Naive B cell (primary cell): ENCODE measurements at places on chromosomes 7 and 10.

- DNase-seq, result no peak
These were observed 4.7 kb downstream of the ATP5MF start for GRCh38 chr7:99461221-99461620.

GRCh38 chr7:5284304-5285281 is 1.9 kb downstream of the SLC29A4 start:
- peak; percentile 31 for DNase-seq

DNA sequence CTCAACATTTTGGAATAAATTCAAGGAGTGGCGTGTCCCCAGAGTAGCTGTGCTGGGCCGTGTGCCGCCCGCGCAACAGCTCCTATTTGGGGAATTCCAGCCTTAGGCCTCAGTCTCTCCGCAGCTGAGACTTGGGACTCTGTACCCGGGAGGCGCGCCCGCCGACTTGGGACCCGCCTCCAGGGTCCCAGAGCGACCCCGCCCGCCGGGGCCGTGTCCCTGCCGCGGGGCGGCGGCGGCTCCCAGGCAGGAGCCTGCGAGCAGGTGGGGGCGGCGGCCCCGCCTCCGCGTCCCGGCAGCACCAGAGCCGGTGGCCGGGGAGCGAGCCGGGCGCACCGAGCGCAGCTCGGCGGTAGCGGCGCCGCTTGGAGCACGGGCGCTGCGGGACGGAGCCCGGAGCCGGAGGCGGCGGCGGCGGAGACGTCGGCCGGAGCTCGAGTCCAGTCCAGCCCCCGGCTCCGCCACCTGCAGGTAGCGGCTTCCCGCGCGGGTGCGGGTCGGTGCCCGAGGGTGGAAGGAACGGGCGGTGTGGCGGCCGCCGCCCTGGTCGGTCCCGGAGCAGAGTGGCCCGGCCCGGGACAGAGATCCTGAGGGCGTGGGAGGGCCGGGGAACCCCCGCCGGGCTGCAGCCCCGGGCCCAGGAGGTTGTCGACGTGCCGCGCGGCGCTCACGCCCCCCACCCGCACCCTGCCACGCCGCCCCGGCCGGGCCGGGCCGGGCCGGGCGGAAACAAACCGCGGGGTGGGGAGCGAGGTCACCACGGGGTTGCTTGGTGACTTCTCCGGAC is at the start of gene WIPF3:
WIPF3 (plus strand) TSS at position 301 of the 787 bp plus-strand sequence. CDS start 28,217 bp downstream, outside the sequence.
- DNase-seq, result no peak

- DNase-seq, result no peak
These were observed 149.3 kb upstream of the DPP6 start for GRCh38 chr7:153902862-153903261.

- no peak for DNase-seq
These were observed 57.9 kb upstream of the ITGB1 start for GRCh38 chr10:33015761-33016547.

GRCh38 chr10:31121757-31122577 is 90.3 kb upstream of the ZNF438 start:
- DNase-seq, result no peak

DNA sequence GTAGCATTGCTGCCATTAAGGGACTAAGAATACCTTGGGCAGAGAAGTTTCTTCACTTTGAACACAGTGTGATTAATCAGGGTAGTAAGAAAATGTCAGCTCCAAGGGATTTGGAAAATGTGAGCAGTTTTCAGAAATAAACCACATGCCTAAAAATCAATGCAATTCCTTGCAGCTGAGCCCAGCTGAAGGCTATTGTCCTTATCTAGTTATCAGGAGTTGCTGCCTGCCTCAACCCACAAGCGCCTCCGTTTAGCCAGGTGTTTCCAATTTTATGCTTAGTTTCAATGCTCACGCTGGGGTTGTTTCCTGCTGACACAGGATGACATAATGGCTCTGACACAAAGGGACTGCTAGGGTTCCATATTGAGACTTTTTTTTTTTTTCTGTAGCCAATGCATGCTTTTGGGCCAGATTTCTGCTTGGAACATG is 132.3 kb upstream of the ANK3 start:
- DNase-seq, result no peak

- DNase-seq, result no peak
These were observed 7.9 kb downstream of the CALML5 start for GRCh38 chr10:5491477-5491876.

GRCh38 chr7:27161214-27161720 is 4.1 kb downstream of the HOXA9 start:
- no peak for DNase-seq

GRCh38 chr7:150481186-150481920 is 30.9 kb downstream of the GIMAP8 start:
- DNase-seq, result no peak

- DNase-seq, result no peak
These were observed 229.0 kb upstream of the STK17A start for GRCh38 chr7:43353902-43354301.

DNA sequence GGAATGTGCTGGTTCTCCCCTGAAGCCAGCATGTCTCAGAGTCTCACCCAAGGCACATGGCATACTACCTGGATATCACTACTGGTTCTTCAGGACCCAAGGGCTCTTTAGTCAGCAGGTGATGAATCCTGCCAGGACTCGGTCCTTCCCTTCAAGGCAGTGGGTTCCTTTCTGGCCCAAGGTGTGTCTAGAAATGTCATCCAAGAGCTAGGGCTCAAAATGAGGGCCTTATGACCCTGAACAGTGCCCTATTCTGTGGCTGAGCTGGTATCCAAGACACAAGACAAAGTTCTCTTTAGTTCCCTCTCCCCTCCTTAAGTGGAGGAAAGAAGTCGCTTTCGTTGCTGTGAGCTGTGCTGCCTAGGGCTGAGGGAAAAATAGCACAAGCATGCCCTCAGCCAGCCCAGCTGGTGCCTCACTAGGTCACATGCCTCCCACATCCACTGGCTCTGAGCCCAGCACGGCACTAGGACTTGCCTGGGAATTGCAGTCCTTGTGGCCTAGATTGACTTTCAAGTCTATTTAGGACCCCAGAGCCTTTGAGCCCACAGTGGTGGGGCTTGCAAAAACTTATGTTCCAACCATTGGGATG is 106.0 kb downstream of the BMS1 start:
- DNase-seq, result no peak

DNA sequence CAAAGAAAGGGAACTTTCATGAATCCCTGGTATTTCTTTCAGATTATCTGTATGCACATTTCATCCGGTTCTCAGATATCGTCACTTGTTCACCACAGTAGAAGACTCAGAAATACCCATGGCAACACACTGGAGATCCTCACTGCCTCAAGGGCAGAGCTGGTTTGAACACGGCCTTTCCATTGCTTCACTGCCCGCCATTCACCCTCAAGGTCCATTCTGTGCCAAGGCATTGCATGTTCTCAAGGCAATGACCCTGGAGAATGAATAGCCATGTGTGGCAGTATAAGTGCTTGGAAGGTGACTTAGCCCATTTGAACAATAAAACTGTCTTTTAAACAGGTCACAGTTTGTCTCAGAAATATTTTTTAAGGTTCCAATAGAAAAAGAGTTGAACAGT is 606.5 kb downstream of the IPMK start:
- DNase-seq, result no peak

GRCh38 chr10:19931894-19932590 is 115.8 kb downstream of the PLXDC2 start:
- DNase-seq, result no peak

- DNase-seq, result no peak
These were observed 140.6 kb upstream of the CTBP2 start for GRCh38 chr10:125300937-125301336.

DNA sequence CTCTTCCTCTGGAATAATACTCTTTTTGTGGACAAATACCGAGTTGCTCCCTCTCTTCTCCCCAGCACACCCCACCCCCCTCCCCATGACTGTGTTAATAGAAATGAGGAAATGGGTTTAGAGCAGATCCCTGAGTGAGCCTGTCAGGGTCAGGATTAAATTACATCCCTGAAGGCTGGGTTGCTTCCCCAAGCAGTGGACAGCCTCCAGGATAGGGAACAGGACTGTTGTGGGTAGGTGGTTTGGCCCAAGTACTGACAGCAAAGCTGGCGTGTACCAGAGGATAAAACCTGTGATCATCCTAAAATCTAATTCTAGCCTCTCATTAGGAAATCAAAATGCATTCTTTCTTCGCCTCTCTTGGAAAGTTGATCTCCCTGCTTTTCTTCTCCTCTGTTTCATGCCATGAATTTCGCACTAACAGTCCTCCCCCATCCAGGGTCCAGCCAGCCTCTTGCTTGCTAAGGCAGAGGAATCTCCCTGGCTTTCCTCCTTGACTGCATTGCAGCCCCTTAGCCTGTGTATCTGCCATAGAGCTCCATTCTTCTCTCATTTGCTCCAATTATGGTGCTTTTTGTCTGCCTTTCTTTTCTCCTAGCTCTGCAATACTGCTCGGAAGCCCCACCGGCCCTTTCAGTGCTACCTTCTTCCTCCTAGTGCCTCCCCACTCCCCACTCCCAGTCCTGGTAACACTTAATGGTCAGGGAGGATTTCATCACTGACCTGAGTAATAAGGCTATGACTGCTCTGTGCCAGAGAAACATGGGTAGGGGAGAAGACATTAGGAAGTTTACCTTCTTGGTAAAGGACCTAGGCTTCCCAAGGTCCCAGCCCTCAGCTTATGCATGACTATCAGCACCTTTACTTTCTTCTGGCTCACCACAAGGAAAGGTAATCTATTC is 8.4 kb downstream of the LRRC4 start:
- DNase-seq, result no peak

DNA sequence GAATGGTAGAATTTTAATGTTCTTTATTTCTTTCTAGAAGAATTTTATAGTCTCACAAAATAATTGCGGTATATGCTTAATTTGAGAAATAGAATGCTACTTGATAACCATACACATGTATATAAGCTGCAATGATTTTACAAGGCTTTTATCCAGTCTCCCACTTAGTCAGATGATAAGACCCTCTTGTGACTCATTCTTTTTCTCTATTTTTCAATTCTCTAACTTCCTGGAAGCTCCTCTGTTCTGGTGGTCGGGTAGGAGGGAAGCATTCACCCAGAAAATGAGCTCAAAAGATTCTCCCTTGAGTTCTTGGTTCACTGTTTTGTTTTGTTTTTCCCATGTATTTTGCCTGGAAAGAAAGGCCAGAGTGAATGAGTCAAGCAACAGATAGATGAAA is 546.6 kb downstream of the INHBA start:
- DNase-seq, result no peak

DNA sequence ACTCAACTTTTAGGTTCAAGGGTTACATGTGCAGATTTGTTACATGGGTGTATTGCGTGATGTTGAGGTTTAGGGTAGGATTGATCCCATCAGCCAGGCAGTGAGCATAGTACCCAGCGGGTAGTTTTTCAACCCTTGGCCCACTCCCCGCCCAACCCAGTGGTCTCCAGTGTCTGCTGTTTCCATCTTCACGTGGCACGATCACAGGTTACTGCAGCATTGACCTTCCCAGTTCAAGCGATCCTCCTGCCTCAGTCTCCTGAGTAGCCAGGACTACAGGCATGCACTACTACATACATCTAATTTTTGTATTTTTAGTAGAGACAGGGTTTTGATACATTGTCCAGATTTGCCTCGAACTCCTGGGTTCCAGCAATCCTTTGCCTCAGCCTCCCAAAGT is 905.7 kb upstream of the ZNF722 start:
- DNase-seq, result no peak

GRCh38 chr10:68871731-68872342 is 29.3 kb upstream of the DDX50 start:
- DNase-seq, result no peak

DNA sequence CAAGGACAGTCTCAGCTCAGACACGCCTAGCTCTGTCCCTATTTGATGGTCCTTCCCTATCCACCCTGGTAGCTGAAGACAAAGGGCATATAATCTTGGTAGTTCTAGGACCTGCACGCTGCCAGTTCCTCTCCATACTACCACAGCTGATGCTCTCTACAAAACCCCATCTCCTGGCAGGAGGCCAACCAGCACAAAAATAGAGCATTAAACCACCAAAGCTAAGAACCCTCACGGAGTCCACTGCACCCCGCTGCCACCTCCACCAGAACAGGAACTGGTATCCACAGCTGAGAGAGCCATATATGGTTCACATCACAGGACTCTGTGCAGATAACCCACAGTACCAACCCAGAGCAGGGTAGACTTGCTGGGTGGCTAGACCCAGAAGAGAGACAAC is 299.4 kb downstream of the LRRTM3 start:
- DNase-seq, result no peak

DNA sequence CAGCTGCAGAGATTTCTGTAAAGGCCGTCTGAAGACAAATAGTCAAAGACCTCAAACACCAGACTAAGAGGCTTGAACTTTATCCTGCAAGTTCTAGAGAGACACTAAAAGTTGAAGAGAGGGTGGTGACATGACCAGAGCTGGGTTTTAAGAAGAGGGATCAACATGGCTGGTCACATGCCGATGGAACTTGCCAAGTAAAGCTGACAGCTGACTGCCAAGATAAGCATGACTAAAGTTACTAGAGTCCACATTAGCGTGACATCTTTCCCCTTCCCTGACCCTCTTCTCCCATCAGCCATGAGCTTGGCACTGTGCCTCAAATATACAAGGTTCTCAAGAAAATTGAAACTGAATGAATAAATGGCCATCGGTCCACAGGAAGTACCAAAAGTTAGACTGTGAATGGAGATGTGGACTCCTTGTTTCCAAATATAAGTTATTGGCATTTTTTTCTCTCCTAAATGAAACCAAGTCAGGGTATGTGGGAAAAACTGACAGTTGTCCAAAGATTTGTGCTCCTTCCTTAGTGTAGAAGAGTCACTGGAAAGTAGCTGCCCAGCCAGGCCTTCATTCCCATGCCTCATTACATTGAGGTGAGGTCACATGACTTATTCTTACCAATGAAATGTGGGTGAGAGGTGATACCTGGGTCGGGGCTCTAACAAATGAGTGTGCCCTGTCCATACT is 24.5 kb downstream of the XPNPEP1 start:
- DNase-seq, result no peak

GRCh38 chr7:69060516-69060915 is 537.8 kb upstream of the AUTS2 start:
- DNase-seq, result no peak

DNA sequence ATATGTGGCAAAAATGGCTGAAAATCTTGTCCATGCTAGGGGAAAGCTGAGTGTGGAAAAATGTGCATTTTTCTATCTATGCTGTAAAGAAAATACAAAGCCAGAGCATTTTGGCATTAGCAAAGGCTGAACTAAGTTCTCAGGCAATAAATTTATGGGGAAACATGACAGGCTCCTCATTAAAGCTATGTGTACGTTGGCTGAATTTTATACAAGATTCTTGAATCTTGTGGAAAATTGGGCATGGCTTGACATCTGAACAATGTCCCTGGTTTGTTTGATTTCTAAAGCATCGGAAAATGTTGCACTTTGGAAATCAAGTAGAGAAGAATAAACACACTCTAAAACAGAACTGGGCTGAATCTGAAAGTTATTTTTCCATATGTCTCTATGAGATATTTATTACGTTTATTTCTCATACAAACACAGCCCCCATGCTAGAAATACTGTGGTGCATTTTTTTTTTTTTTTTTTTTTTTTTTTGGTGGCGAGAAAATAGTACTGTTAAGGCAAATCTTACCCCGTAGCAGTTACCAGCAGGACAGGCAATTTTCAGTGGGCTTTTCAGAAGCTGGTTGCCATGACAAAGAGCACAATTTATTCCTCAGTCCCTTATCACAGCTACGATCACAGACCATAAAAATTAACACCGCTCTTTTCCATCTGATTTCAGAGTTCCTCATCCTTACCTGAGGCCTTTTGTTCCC is 16.9 kb downstream of the CPA1 start:
- no peak for DNase-seq

- peak; percentile 36 for DNase-seq
These were observed 47.0 kb upstream of the ZNF107 start for GRCh38 chr7:64618785-64619456.

- no peak for DNase-seq
These were observed 228.3 kb downstream of the BUB3 start for GRCh38 chr10:123382491-123382890.

GRCh38 chr7:139575338-139575680 is 51.8 kb downstream of the CLEC2L start:
- no peak for DNase-seq
